D721Med (cell line): ENCODE measurements at places on chromosomes 5 and 9.
A peak's percentile ranks its signal among the peaks of the same experiment; 100 is the strongest.

DNA sequence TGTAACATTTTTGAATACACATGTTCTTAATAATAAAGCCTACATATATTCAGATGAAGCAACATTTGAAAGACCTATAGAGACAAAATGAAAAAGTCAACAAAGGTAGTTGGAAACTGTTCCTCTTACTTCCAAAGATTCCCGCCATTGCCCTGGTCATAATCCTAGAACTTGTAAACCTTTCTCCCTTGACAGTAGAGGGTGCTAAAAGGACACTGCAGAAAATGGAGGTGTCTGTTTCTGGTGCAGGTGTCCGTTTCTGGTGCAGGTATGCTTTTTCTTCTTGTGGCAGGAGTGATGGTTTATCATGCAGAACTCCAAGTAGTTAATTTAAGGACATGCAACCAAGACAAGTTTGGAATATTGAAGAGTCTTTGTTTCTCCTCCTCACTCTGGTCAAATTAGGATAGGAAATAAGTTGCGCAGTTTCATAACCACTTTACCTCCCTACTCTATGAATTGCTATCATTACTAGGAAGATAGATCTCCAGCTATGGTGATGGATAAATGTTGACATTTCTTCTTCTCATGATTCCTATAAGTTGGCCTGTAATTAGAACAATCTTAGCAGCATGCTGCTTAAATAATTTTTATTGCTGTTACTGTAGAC is 56.0 kb upstream of the FAM174A start:
- no peak for DNase-seq

DNA sequence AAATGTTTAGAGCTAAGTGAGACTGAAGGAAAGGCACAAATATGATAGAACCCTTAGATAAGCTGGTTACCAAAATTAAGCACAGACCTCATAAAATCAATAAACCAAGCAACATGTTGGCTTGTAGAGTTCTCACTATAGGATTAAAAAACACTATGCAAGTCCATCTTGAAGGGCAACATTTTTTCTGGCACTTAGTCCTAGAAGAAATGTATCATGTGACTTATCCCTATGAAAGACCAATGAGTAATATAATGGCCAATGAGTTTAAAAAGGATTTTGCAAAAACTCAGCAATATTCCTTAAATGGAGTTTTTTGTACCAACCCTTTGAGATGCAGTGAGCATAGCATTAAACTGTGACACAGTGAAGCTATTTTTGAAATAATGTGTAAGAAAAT is 216.3 kb upstream of the ADRA1B start:
- DNase-seq = no peak

DNA sequence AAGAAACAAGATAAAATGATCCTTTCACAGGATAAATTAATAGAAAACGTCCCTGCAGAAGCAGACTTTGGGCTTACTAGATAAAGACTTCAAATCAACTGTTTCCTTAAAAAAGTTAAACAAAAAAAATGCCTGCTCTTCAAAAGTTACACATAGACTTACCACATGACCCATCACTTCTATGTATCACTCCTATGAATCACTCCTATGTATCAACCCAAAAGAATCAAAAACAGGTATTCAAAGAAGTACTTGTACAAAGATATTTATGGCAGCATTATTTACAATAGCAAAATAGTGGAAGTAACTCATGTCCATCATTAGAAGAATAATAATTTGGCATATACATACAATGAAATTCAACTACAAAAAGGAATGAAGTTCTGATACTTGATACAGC is 56.3 kb upstream of the PRDM9 start:
- no peak for DNase-seq

GRCh38 chr5:172640822-172641358 is at the start of gene NEURL1B:
NEURL1B (plus strand) TSS chr5:172641263; CDS start chr5:172641407, 144 bp downstream.
- peak; percentile 91 for DNase-seq

- DNase-seq = no peak
Observed at GRCh38 chr9:2479056-2479565, 142.5 kb upstream of the VLDLR start.

- no peak for DNase-seq
Observed at GRCh38 chr9:110408598-110408997, 70.9 kb upstream of the TXNDC8 start.

DNA sequence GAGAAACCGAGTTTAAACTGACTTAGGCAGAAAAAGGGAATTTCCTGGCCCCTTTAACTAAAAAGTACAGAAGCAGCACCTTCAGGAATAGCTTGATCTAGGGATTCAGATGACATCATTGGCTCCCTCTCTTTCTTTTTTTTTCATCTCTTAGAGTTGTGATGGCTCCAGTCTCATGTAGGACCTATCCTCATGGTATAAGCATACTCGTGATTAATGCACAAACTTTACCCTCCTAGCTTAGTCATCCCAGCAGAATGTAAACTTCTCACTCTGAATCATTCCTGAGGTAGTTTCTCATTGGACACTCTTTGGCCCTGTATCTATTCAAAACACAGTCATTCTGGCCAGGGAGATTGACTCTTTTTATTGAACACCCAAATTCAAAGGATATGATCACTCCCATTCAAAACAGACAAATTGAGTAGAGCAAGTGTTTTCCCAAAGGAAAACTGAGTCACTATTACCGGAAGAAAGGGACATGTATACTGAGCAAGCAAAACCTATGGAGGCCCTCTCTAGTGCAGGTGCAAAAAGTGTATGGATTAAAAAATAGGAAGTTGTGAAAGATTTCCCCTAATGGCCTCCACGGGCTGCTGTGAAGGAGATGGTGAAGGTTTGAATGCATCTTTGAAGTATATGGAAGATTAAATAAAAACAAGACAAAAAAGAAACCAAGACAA is 27.6 kb upstream of the SMIM23 start:
- DNase-seq = no peak

GRCh38 chr5:64979531-64979930 is 210.8 kb downstream of the CWC27 start:
- no peak for DNase-seq

DNA sequence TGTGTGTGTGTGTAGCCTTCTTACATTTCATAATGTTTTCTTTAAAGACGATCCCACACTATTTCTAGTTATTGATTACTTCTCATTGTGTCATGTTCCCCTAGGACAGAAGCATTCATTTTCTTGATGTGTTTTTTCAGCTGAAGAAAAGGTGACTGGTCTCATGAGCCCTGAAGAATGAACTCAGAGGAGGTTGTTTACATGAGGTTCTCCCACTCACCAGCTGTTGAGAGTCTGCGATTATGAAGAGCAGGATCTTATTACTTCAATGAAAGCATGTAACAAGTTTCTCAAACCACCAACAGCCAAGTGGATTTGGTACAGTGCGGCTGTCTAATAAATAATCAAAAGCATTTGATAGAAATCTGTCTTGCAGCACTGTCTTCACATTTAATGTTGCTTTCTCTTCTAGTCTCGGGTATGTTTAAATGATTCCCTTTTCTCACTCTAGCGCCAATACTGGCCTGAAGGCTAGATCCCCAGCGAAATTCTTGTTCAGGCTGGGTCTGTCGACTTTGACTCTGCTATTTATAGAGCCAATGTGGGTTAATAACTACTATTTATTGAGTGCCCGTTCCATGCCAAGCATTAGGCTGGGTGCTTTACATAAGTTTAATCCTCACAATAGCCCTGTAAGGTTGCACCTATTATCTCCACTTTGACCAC is 9.6 kb upstream of the FSD1L start:
- no peak for DNase-seq

- DNase-seq = no peak
Observed at GRCh38 chr5:20959347-20959746, 971.3 kb upstream of the CDH18 start.

GRCh38 chr5:96090215-96090614 is 128.6 kb upstream of the ELL2 start:
- no peak for DNase-seq

- DNase-seq = no peak
Observed at GRCh38 chr5:79785983-79786382, 96.3 kb downstream of the CMYA5 start.

DNA sequence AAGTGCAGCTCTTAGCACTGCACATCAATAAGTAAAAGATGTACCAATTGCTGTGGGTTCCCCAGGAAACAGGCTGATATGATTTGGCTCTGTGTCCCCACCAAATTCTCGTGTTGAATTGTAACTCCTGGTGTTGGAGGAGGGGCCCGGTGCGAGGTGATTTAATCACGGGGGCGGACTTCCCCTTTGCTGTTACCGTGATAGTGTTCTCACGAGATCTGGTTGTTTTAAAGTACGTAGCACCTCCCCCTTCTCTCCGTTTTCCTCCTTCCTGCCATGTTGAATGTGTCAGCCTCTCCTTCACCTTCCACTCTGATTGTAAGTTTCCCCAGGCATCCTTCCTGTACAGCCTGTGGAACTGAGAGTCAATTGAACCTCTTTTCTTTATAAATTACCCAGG is 93.2 kb upstream of the ACTBL2 start:
- no peak for DNase-seq

GRCh38 chr5:98770209-98770910 is 3.1 kb upstream of the RGMB start:
- DNase-seq = no peak

GRCh38 chr9:68804911-68805889 is 100.2 kb downstream of the PIP5K1B start:
- DNase-seq = no peak

- no peak for DNase-seq
Observed at GRCh38 chr5:59069438-59070079, 486.7 kb downstream of the RAB3C start.

GRCh38 chr9:27535701-27536118 is 6.1 kb upstream of the MOB3B start:
- DNase-seq = no peak

- no peak for DNase-seq
Observed at GRCh38 chr9:5800969-5801738, 31.8 kb downstream of the ERMP1 start.

- no peak for DNase-seq
Observed at GRCh38 chr5:175448276-175448675, 4.3 kb upstream of the DRD1 start.

GRCh38 chr5:1747079-1747802 is 52.4 kb downstream of the MRPL36 start:
- DNase-seq = no peak

DNA sequence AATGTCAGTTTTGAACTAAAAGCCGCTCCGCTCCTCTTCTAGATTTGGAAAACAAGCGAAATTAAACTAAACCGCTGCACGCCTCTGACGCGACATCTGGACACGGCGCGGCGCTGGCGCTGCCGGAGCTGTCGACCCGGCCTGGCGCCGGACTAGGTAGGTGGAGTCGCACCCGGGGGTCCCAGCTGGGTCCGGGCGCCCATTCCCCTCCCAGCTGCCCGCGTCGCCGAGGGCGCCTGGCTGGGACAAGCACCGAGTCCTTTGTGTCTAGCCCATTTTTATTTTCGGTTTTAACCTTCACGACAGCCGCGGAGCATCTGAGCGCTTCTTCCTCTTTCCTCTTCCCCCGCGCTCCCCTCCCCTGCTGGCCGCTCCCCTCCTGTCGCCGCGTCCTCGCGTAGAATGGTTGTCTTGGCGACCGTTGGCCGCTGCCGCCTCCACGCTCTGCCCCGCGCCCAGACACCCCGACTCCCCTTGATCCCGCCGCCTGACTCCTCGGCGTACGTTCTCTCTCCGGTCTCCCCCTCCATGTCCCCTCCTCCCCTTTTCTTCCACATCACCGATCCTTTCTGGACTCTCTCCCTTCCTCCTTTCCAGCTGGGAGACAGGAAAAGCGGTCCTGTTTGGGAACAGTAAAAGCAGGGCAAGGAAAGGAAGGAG is 545 bp downstream of the CDKN2B-AS1 start:
- no peak for DNase-seq
